Activated T-helper 1 cell treated with anti-CD3 and anti-CD28 coated beads, Interleukin-2, amount 50 U/mL, for 16 hours (primary cell): ENCODE measurements at places on chromosomes 11 and 22.

GRCh38 chr11:27837895-27838563 lies 137.8 kb upstream of the BDNF start:
- DNase-seq: no peak

GRCh38 chr11:73467505-73467904 lies 91.3 kb downstream of the RELT start:
- DNase-seq: no peak

DNA sequence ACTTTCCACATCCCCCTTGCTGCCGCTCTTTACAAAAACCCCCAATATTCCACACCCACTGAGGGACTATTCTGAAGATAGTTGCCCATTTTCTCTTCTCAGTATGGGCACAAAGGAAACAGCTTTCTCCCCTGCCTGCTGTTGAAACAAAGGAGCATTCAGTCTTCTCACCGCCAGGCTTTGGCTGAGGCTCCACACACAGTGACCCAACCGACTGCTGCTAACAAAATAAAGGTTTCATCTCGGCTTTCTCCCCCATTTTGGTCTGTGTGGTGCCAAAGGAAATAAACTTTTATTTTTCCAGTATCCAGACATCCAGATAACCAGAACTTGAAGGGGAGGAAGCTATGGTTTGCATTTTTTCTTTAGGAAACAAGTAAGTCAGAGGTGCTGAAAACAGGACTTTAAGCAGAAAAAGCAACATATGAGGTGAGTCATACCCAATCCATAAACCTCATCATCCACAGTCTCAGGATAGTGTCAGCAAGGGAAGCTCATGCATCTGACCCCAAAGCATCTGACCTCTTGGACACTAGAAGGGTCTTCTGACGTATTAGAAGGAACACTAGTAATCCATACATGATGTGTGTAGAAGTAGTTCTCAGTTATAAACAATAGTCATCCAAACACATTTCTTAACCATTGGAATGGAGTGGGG lies 6.4 kb downstream of the CLMP start:
- DNase-seq: no peak

DNA sequence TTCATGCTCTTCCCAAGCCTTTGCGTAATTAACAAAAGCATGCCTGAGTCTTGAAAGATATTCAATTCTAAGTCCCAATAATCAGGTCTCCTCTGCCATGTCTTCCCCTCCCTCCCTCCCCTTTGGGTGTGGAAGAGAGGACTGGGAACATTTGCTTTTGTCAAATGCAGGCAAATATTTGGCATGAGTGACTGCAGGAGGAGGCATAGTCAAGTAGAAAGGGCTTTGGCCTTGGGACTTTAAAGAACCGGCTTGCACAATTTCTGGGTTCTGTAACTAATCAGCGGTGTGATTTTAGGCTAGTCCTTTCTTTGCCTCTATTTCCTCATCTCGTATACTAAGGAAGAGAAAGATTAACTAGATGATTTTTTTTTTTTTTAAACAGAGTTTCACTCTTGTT lies 59.5 kb downstream of the SCN3B start:
- DNase-seq: no peak

DNA sequence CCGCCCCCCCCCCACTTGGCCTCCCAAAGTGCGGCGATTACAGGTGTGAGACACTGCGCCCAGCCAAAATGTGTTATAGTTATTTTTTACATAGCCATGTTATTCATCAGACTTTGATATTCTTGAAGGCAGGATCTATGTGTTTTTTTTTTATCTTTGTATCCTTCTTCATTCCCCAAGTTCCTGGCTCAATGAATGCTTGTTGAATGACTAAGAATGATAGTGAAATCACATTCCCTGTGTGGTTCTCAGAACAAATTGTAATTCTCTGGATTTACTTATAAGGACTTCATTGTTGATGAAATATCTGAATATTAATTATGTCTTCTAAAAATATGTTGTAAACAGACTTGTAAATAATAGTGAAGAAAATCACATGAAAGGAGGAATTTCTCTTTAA lies 33.5 kb downstream of the MMP7 start:
- DNase-seq: no peak
